Activated CD4-positive, alpha-beta T cell treated with anti-CD3 and anti-CD28 coated beads, Interleukin-2, amount 50 U/mL, for 24 hours (primary cell): ENCODE measurements at places on chromosomes 5 and 9.

- peak; percentile 24 for DNase-seq
These were observed 15.7 kb downstream of the SQSTM1 start for GRCh38 chr5:179836225-179837019.

GRCh38 chr5:76401801-76402250 lies 1.3 kb upstream of the IQGAP2 start:
- DNase-seq, result peak; percentile 9

DNA sequence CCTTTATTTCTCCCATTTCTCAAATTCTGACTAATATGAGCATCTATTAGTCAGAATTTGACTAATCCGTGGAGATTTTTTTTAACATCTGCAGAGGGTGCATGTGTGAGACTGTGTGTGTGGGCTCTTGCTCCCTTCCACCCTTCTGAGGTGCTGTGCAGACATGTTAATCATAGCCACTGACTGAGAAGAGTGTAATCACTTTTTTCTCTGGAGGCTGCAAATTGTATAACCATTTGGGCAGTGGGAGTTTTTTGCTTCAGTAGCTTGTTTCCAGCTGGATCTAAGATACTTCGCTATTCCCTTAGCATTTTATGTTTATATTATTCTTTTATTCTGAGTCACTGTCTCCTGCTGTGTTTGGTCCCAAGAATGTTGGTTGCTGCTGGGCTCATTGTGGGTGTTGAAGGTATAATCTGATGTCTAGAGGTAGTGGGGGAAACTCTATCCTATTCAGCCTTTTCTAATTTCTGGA lies 66.2 kb downstream of the ARHGEF28 start:
- no peak for DNase-seq

DNA sequence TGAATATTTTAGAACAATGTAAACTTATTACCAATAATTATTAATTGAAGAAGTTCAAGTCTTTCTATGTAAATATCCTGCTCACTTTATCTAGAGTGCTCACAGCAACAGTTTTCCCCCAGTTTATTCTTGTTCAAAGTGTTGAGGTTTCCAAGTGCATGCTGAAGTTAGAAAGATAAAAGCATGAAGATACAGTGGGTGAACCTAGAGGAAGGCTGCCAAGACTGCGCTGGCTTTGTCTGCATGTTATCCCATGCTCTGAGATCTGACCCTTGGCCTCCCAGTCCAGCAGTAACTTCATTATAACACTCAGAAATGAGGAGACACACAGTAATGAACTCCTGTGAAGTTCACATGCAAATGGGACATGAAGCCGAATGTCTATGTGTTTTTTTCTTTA lies 76.0 kb upstream of the PIP5K1B start:
- no peak for DNase-seq

DNA sequence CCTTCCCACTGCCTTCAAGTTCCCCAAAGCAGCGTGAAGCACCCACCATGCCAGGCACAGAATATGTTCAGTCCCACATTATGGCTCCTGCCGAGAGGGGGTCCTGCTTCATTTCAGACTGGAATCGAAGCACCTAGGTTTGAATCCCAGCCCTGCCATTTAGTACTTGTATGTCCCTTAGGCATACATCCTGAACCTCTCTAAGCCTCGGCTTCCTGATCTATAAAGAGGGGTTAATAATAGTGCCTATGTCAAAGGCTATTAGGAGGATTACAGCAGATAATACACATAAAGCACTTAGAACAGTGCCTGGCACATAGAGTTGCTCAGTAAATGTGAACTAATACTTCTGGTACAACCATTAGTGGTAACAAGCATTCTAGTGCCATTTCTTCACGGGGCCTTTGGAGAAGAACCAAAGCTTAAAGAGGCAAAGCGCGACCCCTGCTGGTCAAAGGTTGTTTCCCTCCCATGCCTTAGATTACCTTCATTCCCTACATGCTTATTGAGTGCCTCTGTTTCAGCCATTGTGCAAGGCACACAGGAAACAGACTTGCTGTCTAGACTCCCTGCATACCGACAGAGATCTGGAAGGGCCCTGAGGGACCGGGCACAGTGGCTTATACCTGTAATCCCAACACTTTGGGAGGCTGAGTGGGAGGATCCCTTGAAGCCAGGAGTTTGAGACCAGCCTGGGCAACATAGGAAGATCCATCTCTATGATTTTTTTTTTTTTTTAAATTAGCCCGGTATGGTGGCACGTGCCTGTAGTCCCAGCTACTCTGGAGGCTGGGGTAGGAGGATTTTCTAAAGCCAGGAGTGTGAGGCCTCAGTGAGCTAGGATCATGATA lies 98.3 kb downstream of the PPARGC1B start:
- DNase-seq, result peak; percentile 73

GRCh38 chr5:87410931-87411330 lies 1.8 kb downstream of the CCNH start:
- no peak for DNase-seq

- no peak for DNase-seq
These were observed 56.2 kb upstream of the TNFSF15 start for GRCh38 chr9:114861922-114862605.

DNA sequence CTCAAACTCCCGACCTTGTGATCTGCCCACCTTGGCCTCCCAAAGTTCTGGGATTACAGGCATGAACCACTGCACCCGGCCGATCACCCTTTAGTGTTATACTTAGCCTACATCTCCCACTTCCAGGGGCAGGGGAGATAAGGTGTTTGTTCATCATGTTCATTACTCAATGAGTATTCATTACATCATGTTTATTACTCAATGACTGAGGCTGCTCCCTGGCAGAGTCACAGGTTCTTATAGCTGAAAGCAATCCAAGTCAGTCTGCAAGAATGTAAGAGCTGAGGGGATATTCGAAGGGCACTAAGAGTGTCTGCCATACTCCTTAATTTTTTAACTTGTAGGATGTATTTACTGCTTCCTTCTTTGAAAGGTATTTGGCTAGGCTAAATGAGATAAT lies 214.2 kb downstream of the SPATA31D1 start:
- no peak for DNase-seq

GRCh38 chr5:963673-964531 lies 44.7 kb upstream of the NKD2 start:
- DNase-seq, result no peak

- no peak for DNase-seq
These were observed 129.0 kb downstream of the SREK1 start for GRCh38 chr5:66273121-66273520.

DNA sequence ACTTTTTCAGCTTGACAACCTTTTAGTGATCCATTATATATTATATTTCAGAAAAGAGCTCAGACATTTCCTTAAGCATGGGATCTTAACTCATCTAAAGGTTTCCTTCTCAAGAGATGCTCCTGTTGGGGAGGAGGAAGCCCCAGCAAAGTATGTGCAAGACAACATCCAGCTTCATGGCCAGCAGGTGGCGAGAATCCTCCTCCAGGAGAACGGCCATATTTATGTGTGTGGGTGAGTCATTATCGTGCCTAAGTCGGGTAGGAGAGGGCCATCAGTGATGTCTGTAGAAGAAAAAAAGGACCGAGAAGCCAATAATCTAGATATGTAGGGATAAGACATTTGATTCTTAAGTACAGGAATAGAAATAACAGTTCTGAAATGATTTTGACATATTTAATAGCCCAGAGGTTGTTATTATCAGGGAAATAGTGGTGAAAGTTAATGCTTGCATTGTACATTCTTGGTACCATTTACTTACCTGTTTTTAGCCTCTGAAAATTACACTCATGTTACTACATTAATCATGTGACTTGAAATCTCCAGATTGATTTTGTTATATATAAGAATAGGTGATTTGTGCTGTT lies 28.2 kb downstream of the MTRR start:
- DNase-seq, result no peak

- no peak for DNase-seq
These were observed 499.1 kb upstream of the GRIN3A start for GRCh38 chr9:102237520-102237919.

DNA sequence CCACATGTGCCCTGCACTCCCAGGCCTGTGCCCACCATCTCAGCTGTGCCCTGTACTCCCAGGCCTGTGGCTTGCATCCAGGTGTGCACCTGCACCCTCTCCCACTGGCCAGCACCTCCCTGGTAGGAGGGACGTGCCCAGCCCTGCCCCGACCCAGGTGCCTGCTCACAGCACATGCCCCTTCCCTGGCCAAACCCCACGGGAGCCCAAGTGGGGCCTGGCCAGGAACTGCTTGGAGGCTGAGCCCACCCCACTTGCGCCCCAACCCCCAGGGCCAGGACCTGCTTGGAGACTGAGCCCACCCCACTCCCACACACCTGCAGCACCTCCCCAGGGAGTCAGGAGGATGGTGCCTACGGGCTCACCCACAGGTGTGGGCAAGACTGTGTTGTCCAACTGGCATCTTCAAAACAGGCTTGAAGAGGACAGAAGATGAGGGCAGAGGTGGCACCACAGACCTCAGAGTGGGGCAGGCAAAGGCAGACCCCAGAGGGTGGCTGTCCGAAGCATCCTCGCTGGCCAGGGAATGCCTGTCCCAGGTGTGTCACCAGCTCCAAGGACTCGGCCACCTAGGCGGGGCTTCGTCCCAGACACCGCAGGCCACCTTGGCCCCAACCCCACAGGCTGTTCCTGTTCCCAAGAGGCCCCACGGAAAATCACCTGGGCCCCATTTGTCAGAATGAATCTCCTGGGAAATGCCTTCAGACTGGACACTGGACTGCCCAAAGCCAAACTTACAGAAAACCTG lies 10.8 kb downstream of the ZDHHC11B start:
- DNase-seq, result no peak

DNA sequence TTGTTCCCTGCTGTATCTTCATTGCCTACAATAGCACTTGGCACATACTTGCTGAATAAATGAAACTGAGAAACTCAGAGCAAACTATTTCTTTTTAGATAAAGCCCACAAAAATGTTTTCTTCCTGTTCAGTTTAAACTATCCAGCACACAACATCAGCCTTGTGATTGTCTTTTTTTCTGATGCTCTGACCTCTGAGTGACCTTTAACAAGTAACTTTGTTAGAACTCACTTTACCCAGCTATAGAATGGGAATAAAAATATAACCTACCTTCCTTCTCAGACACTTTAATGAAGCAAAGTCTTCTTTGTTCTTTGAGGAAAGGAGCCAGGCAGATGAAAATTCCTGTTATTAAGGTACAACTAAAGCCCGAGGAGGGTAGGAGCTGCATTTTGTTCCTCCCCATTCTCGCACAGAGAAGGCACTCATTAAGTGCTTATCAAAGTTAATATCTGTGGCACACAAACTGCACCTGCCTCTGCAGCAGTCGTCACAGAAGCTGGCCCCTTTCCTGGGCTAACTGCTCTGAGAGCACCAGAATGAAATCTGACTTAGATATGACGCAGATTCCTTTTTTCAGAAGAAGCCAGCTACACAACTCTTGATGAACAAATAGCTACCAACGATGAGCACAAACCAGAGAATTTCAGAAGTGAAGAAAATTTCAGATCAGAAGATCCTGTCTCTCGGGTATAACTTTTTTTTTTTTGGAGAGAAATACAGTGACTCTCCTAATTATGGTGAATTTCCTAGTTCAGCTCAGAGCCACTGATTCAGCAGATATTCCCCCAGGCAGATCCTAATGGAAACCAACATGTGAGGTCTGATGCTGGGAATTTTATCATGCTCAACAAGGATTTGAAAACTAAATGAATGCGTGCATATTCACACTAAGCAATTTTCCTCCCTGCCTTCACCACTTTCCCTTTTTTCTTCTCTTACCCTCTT lies 31.0 kb upstream of the NR3C1 start:
- no peak for DNase-seq

- no peak for DNase-seq
These were observed 115.4 kb downstream of the ST8SIA4 start for GRCh38 chr5:100787648-100788047.

DNA sequence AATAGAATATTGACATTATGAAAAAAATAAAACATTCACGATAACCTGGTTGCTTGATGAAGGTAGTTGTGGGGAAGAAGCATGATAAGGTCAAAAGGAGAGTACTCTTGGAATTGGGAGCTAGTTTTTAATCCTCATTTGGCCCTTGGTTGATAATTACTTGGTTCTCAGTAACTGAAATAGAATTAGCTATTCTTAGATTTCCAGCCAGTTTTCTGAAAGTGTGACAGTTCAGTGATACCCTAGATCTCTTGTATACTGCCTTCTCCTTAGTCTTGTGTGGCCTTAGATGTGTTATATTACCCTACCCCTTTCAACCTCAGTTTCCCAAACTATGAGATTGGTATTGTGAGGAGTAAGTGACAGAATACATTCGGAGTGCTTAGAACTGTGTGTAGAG lies 17.4 kb downstream of the MARCHF6 start:
- no peak for DNase-seq

GRCh38 chr5:126525630-126526245 lies 69.3 kb downstream of the ALDH7A1 start:
- DNase-seq, result no peak

DNA sequence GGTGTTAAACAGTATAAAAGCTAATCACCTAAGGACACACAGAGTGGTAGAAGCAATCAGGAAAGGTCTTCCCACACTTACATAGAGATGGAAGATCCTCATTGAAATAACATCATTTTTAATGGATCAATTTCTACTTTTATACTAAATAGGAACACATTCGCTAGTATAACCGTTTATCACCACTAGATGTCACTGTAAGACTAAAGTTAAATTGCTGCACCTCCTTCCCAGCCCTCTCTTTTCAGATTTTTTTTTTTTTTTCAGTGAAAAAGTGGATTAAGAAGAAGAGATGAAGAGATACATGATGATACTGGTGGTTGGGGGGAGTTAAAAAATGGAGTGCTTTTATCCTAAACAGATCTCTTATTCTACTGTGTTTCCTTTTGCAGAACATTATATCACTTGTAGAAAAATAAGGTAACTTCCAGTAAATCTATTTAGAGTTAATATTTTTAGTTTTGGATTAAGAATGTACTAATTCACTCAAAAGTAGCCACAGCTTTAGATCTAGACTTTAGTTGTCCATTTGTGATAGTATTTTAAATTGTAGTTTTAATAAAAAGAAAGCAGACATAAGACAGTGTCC lies 116.9 kb upstream of the ARRDC3 start:
- DNase-seq, result no peak

DNA sequence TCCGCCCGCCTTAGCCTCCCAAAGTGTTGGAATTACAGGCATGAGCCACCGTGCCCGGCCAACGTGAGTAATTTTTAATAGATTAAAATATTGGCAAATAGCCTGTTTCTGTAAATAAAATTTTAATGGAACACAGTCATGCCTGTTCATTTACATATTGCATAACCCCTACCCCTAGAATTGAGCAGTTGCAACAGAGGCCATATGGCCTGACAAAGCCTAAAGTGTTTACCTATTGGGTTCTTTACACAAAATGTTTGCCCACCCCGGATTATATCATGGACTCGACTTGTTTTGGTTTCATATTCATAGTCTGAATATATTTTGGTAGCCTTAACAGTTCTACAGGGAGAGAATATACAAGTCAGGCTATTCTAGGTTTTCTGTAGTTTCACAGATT lies 5.3 kb downstream of the NSA2 start:
- DNase-seq, result no peak

GRCh38 chr9:136614372-136614922 lies 48.3 kb upstream of the EGFL7 start:
- no peak for DNase-seq
